ENCODE measurements at places on chromosomes 5 and 9.

GRCh38 chr5:57456531-57457135 lies 26.0 kb downstream of the ACTBL2 start:
- no peak for DNase-seq

GRCh38 chr5:172833372-172833685 lies 722 bp upstream of the ERGIC1 start:
- DNase-seq = no peak

- DNase-seq = no peak
Observed at GRCh38 chr9:91856419-91856818, 93.6 kb downstream of the ROR2 start.

DNA sequence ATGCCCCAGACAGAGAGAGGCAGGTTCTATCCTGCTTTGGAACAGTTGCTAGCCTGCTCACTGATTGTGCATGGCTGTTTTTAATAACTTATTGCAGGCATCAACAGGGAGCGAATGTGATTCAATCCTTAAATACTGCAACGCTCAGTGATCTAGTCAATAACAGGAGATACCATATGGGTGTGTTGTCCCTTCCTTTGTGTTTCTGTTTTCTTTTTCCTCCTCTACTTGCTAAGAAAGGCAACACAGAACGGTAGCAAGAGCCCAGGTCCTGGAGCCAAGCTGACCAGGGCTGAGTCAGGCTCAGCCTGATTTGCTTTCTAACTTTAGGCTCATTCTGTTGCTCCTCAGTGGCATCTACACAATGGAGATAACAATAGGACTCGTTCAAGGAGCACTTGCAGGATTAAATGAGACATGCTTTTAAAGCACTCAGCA lies 98.6 kb upstream of the EQTN start:
- no peak for DNase-seq

Data from suprapubic skin (tissue), 4 donors.